Renal cortical epithelial cell (primary cell): ENCODE measurements at places on chromosomes 1 and 21. TPM values are rescaled to one million over a fixed set of nuclear protein-coding genes. Genes with fewer than 3 reads are reported as not detected.

Gene EDN2
- total RNA-seq, result 19.4 and 39.9 TPM in 2 replicates

Gene SYT14
- total RNA-seq, result 10.8 and 14.2 TPM in 2 replicates

Gene SPRR2F
- total RNA-seq, result not detected in 2 replicates

Gene WDR3
- total RNA-seq, result 20.5 and 47.1 TPM in 2 replicates

GRCh38 chr21:42096566-42096965 lies 25.4 kb downstream of the UMODL1 start:
- no peak for DNase-seq

DNA sequence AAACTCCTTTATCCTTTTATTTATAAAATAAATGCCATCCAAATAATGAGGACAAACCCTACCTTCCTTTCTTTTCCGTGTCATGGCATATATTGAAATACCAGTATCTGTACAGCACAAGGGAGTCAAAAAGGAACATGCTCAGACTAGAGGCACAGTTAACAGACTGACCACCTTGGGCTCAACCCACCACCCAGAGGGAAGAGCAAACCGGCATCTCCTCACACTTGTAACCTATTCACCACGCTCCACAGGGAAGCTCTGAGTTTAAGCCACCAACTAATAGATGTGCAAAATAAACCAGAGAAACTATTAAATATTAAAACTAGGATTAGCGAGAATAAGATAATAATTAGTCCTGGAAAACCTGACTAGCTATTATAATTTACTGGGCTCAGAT lies 112.7 kb downstream of the SIPA1L2 start:
- no peak for DNase-seq

- no peak for DNase-seq
Measured at GRCh38 chr21:40567501-40567900, 279.5 kb downstream of the DSCAM start.

GRCh38 chr1:2029561-2029960 lies 10.4 kb downstream of the GABRD start:
- DNase-seq, result no peak

- DNase-seq, result peak; percentile 49
Measured at GRCh38 chr1:958823-959730, at the start of gene NOC2L. NOC2L (minus strand) TSS chr1:959256; CDS start chr1:959240, 16 bp downstream.

DNA sequence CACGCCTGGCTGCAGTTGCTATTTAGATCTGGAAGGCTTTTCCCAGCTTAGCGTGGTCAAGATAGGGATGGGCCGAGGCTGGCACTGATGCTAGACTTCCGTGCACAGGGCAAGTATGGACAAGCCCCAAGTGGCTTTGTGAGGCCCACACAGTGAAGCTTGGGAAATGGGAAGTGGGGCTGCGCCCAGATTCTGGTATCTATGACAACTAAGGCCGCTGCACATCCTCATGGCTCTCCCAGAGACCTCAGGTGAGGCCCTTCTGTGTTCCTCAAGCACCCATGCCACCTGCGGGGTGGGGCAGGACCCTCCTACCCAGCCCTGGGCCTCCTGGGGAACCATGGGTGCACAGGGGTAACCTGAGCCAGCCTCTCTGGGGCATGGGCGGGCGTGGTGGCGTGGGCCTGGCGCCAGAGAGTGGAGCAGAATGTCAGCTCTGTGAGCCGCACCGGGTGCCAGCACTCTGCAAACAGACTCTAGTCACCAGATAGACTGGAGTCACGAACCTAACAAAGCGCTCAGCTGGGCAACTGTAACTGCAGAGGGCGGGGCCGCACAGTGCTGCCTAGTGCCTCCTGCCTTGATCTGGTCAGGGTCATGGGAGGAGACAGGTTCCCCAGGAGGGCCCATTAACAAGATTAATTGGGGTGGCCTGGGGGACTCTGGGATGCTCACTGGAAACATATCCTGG lies 46.4 kb downstream of the ELF3 start:
- DNase-seq, result peak; percentile 23

DNA sequence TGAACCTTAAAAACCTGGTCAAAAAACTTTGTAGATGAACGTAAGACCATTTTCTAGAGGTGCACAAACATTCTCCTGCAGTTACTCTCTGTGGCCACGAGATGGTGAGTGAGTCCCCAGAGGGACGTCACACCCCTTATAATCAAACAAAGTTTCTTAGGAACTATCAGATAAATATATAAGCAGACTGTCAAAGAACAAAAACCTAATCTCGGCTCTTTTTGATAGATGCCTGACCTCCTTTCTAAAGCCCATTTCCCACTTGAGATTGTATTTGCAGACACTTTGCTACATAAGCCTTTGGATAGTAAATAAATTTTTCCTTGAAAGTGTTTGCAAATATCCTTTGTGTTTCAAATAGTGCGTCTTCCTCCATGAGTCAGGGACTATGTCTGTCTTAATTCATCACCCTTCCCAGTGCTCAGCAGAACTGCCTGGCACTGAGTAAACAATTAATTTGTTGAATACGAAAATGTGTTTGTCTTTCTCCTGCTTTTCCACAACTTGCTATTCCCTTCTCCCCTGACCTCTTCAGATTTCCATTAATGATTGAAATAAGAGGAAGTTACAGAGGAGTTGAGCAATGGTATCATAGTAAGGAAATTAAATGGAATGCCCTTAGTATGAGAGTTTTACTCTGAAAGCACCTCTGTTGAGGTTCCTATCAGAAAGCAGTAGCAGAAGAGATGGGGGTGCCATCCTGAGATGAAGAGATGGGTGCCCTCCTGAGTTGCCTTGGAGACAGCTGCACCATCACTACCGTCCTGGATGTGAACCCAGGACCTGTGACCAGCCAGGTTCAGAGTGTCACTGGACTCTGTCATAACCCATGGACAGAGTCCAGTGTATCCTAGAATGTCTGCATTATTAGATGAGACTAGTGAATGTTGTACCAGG lies 57.8 kb upstream of the RAVER2 start:
- peak; percentile 93 for DNase-seq

DNA sequence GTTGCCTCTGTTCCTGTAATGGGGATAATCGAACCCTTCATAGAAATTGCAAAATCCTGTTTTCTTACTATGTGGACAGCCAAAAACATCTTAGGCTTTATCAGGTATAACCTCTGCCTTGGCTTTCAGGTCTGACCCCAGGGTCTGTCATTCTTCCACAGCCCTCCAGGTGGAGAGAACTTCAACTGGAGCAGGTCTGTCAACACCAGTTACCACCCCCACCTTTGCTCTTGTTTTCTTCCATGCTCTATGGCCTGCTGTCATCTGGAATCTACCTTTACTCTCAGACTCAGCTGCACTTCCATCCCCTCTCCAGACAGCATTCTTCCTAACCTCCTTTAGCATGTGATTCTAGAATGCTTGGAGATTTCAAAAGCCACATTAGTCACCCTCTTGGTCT lies 10.4 kb upstream of the GJA9 start:
- DNase-seq, result peak; percentile 46
